ENCODE measurements at places on chromosomes 5 and 9. TPM values are rescaled to one million over a fixed set of nuclear protein-coding genes. Genes with fewer than 3 reads are reported as not detected.

The DDX4 gene
- total RNA-seq, result not detected

The CCIN gene
- not detected for total RNA-seq

The SH2D3C gene
- not detected for total RNA-seq

The NPR3 gene
- total RNA-seq, result 0.19 TPM

The TLX3 gene
- total RNA-seq, result 6.5 TPM

The PITX1 gene
- 12.9 TPM for total RNA-seq

The HNRNPAB gene
- 314 TPM for total RNA-seq

The TSSK1B gene
- total RNA-seq, result not detected

The CDKN2B gene
- total RNA-seq, result 30.4 TPM

- DNase-seq, result no peak
These were observed 14.2 kb downstream of the HOMER1 start for GRCh38 chr5:79499640-79500273.

DNA sequence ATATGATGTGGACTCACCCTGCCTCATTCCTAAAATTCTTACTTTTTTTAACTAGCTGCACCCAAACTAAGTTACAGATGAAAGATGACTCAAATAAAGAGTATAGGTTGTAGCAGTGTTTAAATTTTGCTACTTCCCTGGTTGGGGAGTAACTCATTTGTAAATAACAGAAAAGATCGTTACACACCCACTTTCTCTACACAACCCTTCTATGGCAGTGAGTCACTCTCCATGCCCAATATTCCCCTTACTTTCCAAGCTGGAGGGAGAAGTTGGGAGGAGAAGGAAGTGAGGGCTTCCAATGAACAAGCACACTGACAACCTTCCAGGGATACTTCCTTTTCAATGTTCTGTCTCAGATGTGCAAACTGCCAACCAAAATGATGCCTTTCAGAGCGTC is 1.9 kb downstream of the RASEF start:
- no peak for DNase-seq

DNA sequence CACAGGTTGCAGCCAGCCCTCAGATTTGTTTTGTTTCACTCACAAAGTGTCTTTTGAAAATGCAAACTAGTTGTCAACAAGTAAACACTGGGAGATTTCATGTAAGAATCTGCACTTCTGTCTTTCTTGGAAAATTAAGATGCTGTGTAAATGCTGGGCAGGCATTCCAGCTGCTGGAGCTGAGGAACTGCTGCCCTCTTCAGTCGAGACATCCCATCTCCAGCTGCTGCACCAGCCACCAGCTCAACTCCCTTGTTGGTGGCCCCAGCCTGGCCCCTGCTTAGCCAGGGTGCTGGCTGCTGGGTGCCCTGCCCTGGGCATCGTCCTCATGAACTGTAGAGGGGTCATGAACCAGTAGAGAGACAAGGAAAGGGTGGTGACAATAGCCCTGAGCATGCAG is 33.1 kb upstream of the AFAP1L1 start:
- no peak for DNase-seq

- DNase-seq, result no peak
These were observed 41.8 kb upstream of the NR5A1 start for GRCh38 chr9:124549016-124549415.

- DNase-seq, result no peak
These were observed 45.4 kb upstream of the CLPTM1L start for GRCh38 chr5:1390333-1390732.

GRCh38 chr5:100313657-100314056 is 221.5 kb upstream of the FAM174A start:
- DNase-seq, result no peak

DNA sequence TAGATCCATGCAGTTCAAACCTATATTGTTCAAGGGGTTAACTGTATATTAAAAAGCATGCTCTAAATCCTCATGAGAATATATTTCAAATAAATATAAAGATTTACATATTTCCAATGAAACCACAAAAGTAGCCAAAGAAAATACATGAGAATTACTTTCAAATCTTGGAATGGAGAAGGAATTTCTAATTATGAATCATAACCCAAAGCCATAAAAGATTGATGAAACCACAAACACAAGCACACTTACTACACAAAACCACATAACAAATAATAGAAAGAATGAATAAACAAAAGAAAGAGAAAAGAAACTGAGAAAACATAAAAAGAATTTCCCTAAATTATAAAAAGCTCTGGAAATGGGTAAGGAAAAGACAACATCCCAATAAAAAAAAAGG is 16.0 kb downstream of the ERP44 start:
- no peak for DNase-seq

- no peak for DNase-seq
These were observed 267.0 kb downstream of the CETN3 start for GRCh38 chr5:90142541-90142940.

DNA sequence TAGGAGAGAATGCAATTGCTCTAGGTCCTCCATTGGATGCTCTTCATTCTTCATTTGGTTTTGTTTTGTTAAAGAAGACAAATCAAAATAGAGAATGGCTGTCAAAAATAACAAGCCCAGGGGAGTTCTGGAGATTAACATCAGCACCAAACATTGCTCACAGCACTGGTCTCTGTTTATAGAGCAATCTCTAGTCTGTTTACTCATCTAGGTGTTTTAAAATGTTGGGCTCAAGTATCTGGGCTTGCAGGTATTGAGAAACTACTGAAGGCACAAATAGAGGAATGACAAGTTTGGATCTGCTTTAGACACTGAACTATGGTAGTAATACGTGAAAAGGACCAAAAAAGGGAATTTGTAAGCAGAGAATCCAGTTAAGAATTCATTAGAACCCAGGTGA is 77.0 kb upstream of the TMC1 start:
- no peak for DNase-seq

GRCh38 chr5:17118631-17119030 is 98.8 kb upstream of the BASP1 start:
- DNase-seq, result peak; percentile 61

DNA sequence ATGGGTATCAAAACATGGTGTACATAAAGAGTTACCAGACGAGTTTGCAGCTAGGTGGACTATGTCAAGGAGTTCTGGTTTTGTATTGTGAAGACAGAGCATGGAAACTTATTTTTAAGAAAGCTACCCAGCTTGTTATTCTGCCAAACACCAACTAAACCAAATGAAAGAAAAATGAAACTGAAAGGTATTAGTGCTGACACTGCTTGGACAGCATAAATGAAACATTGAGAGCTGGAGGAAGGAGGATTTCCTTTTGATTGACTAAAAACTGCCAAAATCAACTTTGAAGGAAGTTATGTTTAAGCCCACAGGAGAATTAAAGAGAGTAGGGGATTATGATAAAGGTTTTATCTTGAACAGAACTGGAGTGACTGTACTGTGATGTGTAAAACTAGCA is 766.2 kb downstream of the PTPRD start:
- no peak for DNase-seq

- peak; percentile 81 for DNase-seq
These were observed at the start of the genes GBA2 and RGP1 for GRCh38 chr9:35748858-35749514. Gene GBA2, minus strand, starts transcription at chr9:35749228. Its CDS starts 524 bp downstream, at chr9:35748704. Gene RGP1, plus strand, starts transcription at chr9:35749287. Its CDS starts 469 bp downstream, at chr9:35749756.

DNA sequence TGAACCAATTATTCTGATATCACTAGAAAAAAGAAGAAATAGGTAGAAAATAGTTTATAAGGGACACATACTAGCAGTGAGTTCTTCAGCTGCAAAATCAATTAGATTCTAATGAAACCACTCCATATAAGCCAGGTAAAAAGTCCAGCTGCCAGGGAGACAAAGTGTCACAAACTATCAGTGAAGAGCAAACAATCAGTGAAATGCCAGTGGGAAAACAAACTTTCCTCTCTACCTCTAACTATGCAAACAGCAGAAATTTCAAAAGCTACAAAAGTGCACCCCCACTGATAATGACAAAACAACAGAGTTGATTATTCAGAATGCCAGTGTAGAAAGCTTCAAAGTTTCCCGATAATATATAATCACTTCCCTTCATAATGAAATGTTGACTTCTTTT is 637.2 kb upstream of the ITGA1 start:
- DNase-seq, result no peak

GRCh38 chr5:36242534-36243485 is 1.1 kb upstream of the NADK2 start:
- peak; percentile 9 for DNase-seq

DNA sequence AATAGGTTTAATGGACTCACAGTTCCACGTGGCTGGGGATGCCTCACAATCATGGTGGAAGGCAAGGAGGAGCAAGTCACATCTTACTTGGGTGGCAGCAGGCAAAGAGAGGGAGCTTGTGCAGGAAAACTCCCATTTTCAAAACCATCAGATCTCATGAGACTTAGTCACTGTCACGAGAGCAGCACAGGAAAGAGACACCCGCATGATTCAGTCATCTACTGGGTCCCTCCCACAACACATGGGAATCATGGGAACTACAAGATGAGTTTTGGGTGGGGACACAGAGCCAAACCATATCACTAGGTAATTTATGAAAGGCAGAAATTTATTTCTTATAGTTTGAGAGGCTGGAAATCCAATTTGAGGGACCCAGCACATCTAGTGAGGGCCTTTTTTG is 40.0 kb downstream of the MTREX start:
- no peak for DNase-seq

DNA sequence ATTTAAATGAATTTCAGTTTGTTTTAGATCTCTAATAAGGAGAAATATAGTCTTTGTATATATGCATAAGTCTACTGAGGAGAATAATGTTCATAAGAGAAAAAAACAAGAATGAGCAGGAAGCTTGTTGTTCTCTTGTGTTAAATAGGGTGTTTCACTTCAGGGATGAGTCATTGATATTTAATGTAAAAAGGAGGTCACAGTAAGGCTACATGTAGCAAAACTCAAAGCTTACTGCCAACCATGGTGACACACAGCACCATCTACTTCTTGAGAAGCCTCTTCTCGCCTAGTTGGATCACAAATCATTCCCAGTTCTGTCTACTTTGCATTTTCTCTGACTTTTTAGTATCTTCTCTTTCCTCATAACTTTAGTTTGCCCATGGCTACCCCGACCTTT is 1466.0 kb upstream of the C9orf72 start:
- no peak for DNase-seq

GRCh38 chr9:70398145-70398556 is 16.3 kb downstream of the KLF9 start:
- DNase-seq, result no peak

Data from Calu3 (cell line).